ENCODE measurements at places on chromosomes 11 and 22. TPM values are rescaled to one million over a fixed set of nuclear protein-coding genes. Genes with fewer than 3 reads are reported as not detected.

Gene UBQLNL
- total RNA-seq = 0.23 TPM

Gene INCENP
- 19.2 TPM for total RNA-seq

Gene RAB39A
- total RNA-seq = not detected

Gene KRTAP5-2
- total RNA-seq = not detected

Gene ATL3
- total RNA-seq = 158 TPM

Gene INPP5J
- total RNA-seq = 0.46 TPM

Gene TRIOBP
- 176 TPM for total RNA-seq

Gene SULT4A1
- 0.20 TPM for total RNA-seq

Gene IL18BP
- total RNA-seq = 2.5 TPM

Gene FOLR1
- not detected for total RNA-seq

Gene DNAJB7
- not detected for total RNA-seq

Gene WBP2NL
- 0.73 TPM for total RNA-seq

Gene PLXNB2
- total RNA-seq = 226 TPM

Gene OR2AG2
- 0.10 TPM for total RNA-seq

Gene C11orf97
- not detected for total RNA-seq

Gene SCN4B
- 0.07 TPM for total RNA-seq

Gene RAC2
- total RNA-seq = 6.3 TPM

Gene KCTD14
- total RNA-seq = 0.72 TPM

Gene FREY1
- total RNA-seq = 1.5 TPM

Gene IGF2
- 0.10 TPM for total RNA-seq

Gene OR5P2
- not detected for total RNA-seq

Gene ZNF143
- 36.3 TPM for total RNA-seq

Gene OR2AG1
- total RNA-seq = not detected

Gene LRRC10B
- 0.20 TPM for total RNA-seq

Data from smooth muscle cell of the pulmonary artery (primary cell).